Neural crest cell (in vitro differentiated cells): ENCODE measurements at places on chromosomes 12 and 14.

GRCh38 chr14:51674294-51675002 lies 22.7 kb downstream of the FRMD6 start:
- no peak for DNase-seq

GRCh38 chr12:2355198-2355597 lies 302.4 kb downstream of the CACNA1C start:
- DNase-seq: no peak

DNA sequence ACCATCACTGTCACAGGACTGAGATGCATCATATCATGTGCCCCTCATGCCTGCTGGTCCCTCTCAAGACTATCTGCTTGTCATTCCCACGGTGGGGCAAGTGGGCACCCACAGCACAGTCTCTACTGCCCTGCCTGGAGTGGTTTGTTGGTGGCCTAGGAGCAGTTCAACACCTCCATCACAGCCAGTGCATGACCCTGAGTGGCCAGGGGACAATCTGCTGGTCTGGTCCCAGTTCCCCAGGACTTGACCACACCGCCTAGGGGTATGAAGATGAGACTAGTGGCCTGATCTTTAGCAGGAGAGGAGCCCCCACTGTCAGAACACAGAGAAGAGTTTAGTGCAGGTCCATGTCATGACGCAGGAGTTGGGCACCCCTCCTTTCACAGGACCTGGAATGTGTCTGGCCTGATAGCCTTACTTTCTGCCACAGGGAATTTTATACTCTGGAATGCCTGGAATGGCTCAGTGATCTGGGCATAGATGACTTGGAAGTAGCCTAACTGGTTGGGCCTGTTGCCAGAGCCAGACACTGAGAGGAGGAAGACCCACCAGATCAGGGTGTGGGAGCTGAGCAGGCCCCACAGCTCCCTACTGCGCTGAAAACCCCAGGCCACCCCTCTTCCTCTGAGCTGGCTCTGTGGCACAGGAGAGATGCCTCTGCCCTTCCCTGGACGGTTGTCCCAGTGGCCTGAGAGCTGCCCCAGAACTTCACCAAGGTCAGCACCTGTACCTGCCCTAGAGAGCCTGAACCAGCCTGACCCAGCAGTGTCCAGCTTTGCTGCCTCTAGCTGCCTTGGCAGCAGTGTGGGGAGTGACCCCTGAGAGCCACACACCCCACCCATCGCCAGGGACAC lies 83.3 kb downstream of the PUS7L start:
- no peak for DNase-seq

DNA sequence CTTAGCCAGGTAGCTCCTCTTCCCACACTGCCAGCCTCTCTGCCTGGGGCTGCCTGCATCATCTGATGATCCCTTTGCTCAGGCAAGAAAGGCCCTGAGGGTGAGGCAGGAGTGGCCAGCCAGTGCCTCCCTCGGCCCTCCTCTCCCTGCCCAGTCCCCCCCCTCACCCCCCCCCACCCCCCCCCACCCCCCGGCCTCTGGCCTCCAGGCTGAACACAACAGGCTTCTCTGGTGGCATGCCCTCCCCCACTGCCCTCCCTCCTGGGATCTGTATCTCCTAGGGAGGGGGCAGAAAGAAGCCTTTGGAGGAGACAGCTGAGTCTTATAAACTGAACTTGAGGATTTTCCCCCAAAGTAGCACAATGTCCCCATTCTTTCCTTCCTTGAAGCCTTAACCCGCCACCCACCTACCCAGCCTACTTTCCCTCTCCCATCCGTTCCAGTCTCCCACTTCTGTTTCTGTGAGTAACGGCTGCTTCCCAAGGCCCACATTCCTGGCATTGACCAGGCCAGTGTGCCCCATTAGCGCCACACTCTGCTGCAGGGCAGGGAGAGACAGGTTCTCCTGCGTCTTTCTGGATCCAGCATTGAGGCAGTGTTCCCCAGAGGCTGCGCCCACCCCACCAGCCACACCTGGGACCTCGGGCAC lies 82.1 kb downstream of the B4GALNT3 start:
- no peak for DNase-seq

DNA sequence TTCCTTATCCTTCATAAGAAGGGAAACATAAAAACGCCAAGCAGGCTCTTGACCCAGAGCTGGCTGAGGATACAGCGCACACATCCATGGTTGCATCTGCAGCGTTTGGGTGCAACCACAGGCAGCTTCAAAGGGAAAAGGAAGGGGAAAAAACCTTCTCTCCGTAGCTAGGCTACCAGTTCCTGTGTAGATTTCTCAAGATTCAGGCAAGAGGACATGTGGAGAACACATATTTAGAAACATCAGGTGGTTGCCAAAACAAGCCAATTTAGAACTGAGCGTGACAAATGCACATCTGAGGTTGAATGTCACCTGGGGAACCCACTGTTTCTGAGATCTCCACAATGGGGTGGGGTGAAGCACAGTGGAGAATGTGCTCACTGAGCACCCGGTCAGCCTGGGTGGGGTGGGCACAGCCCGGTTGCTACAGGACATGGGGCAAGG lies 78.3 kb upstream of the BDKRB2 start:
- no peak for DNase-seq

DNA sequence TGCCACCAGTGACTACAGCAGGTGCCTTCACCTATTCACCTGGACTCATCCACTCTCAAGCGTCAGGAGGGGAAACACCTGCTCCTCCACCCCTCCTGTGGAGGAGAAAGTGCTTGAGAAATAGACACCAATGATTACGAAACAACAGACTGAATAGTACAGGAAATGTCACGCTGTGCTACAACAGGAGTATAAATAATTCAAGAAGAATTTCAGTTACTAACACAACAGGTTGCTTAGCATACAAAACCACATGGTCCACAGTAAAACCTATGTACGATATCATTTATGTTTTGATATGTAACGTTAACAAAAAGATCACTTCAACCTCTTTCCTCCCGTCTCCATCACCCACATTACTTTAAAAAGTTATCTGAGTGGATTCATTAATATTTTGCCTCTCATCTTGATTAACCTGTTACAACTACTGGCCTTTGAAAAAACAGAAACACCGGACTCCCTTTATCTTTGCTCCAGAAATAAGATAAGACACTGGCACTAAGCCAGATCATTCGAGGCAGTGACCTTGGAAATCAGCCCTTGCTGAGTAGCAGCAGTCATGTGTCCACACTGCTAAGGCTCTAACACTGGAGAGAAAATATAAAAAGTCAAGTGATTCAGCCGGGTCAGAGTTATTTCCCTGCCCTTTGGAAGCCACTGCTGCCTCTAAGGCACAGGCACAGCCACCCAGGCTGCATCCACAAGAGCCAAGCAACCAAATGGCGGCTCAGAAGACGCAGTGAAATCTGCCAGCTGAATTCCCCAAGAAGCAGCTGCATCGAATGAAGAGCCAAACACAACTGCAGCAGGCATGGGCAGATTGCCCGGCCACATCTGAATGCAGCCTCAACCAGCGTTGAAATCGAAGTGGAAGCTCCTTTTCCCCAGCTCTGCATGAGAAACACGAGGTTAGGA lies 40.9 kb downstream of the NT5DC3 start:
- no peak for DNase-seq

DNA sequence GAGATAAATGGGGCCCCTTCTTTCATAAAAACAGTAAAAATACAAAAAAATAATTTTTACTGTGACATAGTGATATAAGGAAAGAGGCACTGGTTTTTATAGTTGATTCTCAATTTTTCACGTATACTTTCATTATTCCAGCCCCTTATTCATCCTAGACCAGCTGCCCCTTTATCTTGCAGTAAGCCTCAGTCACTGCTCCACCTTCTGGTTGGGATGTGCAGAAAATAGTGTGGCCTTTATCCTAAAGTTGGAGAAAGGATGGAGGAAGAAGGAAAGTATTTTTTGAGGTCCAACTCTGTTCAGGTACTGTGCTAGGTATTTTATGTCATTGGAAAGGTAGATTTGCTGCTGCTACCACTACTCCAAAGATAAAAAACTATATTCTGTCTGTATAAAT lies 172.7 kb downstream of the ANO6 start:
- peak; percentile 8 for DNase-seq
